Activated CD4-positive, alpha-beta T cell treated with anti-CD3 and anti-CD28 coated beads, Interleukin-2, amount 10 ng/mL, durations not matched to agents 7 days and 5 days (primary cell): ENCODE measurements at places on chromosomes 11 and 22. TPM values are rescaled to one million over a fixed set of nuclear protein-coding genes. Genes with fewer than 3 reads are reported as not detected.

GRCh38 chr22:50522806-50523438 is 2.5 kb downstream of the SCO2 start:
- peak overlapping the region; percentile 27 for H3K4me3 ChIP-seq
- H3K27ac ChIP-seq = peak overlapping the region; percentile 46
- H3K27me3 ChIP-seq = no peaks in the 10 kb centered on the region
- DNase-seq = no peak

Gene LINC01488
- total RNA-seq = not detected

DNA sequence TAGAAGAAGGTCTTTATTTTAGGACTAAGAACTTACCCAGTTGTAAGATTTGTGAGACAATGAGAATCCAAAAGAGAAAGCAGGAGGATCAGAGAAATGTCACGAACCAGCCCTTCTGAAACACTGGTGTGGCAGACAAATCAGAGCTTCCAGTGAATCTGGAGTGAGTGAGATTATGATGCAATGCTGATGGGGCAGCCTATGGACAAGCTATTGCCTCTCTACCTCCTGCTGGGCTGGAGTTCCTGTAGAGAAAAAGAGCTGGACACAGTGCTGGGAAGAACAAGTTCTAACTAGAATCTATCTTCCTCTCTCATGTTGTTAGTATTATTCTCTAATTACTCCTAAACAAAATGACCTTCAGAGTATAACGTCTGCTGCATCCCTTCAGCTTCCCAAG is 12.0 kb upstream of the ANO3 start:
- no peak for DNase-seq
- H3K27me3 ChIP-seq = no peaks in the 10 kb centered on the region
- H3K27ac ChIP-seq = no peak overlapping the region
- H3K36me3 ChIP-seq = no peaks in the 10 kb centered on the region
- H3K4me3 ChIP-seq = no peak overlapping the region

Gene MS4A12
- total RNA-seq = not detected

Gene CYTH4
- 106 TPM for total RNA-seq

Gene KDELR3
- total RNA-seq = 0.23 TPM

DNA sequence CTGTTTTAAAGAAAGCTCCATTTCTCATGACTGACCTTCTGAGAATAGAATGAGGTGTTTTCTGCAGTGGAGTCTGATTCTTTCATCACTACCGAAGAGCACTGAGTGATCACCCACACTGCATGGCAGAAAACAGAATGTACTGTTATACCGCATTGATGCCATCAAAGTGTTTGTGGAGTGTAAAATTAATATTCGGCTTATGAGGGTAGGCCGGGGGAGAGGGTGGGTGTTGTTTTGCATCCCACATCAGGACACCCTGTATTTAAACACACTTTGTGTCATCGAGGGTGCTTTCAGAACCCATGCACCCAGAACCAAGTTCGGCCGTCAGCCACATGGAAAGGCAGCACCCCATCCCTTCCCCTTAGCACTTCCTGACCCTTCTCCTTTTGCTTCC is 41.3 kb upstream of the ETS1 start:
- peak overlapping the region; percentile 48 for H3K4me3 ChIP-seq
- peaks cover 8% of the 10 kb centered on the region for H3K36me3 ChIP-seq
- H3K4me1 ChIP-seq = peaks cover 86% of the 10 kb centered on the region
- no peaks in the 10 kb centered on the region for H3K27me3 ChIP-seq

Gene C22orf42
- not detected for total RNA-seq

Gene CARD18
- total RNA-seq = not detected
